ENCODE measurements at places on chromosomes 3 and 15.

DNA sequence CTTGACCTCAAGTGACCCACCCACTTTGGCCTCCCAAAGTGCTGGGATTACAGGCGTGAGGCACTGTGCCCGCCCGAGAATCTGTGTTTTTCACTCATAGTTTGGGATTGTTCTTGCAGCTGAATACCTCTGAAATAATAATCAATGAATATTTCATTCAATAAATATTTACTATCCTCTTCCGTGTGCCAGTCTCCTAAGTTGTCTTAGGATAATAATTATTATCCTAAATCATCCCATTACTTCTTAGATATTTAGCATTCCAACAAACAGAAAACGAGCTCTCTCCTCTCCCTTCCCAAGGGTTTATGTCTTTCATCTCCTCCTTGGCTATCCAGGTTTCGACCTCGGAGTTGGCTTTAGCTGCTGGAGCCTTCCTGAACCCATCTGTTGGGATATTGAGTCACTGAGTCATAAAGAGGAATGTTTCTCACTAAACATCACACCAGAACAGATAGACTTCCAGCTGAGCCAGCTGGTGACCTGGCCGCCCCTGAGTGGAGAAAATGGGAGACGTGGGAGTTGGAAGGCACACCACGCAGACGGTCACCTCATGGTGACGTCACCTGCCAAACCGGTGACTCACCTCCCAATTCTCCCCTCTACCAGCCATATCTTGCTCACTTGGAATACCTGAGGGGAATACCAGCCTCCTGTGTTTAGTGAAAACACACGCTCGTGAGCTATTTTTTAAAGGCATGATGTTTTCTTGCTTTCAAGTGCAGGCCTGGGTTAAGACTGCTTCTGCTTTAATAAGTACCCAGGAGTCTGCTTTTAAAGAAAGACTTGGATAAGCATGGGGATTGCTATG lies 43.9 kb downstream of the BHLHE40 start:
- DNase-seq: no peak

GRCh38 chr15:72009222-72009621 lies 108.7 kb downstream of the MYO9A start:
- no peak for DNase-seq

DNA sequence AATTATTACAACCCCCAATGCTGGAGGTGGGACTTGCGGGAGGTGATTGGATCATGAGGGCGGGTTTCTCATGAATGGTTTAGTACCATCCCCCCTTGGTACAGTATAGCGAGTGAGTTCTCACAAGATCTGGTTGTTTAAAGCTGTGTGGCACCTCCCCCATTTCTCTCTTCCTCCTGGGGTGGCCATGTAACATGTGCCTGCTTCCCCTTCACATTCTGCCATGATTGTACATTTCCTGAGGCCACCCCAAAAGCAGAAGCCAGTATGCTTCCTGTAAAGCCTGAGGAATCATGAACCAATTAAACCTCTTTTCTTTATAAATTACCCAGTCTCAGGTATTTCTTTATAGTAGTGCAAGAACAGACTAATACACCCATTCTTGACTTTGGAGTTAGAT lies 20.3 kb upstream of the PROK2 start:
- no peak for DNase-seq

DNA sequence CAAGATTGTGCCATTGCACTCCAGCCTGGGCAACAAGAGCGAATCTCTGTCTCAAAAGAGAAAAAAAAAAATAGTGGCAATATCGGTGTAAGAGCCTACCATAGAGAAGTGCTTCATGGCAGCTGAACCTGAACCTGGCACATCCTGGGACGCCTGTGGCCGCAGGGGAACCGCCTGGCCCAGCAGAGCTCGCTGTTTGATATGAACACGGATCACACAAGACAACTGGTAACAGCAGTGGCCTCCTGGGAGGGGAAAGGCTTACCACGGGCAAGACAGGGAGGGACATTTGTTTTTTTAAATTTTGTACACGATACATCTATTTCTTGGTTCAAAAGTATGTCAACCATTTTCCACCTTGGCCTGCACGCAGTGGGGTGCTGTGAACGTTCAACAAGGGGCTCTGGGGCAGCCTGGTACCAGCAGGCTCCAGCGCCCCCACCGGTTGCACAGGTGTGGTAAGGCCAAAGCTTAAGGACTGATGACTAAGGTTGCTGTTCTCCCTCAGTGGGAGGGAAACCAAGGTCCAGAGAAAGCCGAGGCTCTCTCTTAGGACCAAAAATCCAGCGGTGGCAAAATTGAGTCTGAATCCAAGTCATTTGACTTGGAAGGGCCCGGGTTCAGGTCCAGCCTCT lies 21.7 kb upstream of the EPHB3 start:
- no peak for DNase-seq

- DNase-seq: no peak
Observed at GRCh38 chr3:124766113-124767095, 36.2 kb downstream of the UMPS start.

DNA sequence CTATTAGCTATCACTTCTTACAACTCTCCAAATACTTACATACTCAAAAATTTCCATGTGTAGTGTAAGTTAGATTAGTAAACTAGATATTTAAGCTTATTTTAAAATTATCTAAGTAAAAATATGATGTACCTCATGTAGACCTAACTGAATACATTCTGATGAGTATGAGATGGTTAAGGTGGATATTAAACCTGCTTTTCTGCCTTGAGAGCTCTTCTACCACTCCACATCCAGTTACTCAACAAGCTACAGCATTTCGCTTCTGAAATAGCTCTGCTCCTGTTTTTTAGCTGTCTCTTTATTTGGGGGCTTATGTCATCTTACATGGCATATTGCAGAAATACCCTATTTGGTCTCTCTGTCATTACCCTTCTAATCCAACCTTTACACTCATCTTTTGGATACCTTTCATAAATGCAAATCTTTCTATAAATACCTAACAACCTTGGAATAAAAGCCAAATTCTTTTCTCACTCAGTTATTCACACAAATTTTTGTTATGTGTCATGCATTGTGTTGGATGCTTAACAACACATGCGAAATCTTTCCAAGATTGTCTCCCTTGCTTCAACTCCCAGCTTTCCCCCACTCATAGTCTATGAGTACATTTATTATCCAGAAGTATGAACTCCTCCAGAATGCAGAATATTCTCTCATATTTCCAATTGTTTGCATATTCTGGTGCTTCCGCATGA lies 92.0 kb downstream of the ALCAM start:
- DNase-seq: no peak

GRCh38 chr3:12449889-12450682 lies 34.2 kb upstream of the TSEN2 start:
- DNase-seq: no peak

- no peak for DNase-seq
Observed at GRCh38 chr3:13262493-13263211, 157.5 kb downstream of the NUP210 start.

DNA sequence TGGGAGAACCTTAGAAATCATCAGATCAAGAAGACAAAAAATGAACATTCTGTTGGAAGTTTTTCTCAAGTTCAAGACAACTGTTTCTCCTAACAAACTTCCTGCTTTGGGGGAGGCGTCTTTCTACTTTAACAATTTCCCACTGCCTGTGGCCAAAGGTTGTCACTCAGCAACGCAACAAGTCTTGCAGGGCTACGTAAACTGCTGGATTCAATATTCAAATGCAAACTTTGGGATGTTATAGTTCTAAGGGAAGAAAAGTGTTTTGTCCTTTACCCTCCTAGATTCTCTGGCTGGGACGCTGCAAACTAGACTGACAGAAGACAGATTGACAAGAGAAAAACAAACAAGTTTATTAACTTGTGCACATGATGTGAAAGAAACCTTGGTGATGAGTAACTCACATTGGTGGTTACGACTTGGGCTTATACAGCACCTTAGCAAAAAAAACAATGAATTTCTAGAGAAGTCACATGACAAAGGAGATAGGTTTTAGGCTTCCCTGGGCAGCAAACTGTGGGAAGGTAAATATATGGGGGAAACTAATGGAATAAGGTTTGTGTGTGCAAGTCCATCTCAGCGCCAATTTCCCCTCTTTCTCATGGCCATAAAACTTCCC lies 34.0 kb upstream of the ARPIN start:
- no peak for DNase-seq

GRCh38 chr3:99950921-99951320 lies 133.3 kb downstream of the CMSS1 start:
- DNase-seq: no peak

DNA sequence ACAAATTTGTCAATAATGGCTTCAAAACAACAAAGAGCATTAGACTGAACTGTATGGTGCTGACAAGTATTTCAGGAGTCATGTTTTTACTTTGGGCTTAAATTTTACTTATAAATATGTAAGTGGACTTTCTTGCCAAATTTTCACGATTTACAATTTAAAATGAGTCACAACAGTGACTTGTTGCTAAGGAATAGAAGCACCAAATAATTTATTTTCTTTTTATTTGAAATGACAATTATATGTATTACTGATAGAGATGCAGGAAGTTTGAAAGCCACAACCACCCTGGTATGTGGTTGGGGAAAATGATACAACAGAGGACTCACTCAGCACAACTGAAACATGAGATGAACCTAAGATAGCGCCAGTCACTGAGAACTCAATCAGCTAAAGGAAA lies 90.3 kb downstream of the FMN1 start:
- no peak for DNase-seq

GRCh38 chr15:76313731-76314130 lies 2.5 kb upstream of the ETFA start:
- no peak for DNase-seq

DNA sequence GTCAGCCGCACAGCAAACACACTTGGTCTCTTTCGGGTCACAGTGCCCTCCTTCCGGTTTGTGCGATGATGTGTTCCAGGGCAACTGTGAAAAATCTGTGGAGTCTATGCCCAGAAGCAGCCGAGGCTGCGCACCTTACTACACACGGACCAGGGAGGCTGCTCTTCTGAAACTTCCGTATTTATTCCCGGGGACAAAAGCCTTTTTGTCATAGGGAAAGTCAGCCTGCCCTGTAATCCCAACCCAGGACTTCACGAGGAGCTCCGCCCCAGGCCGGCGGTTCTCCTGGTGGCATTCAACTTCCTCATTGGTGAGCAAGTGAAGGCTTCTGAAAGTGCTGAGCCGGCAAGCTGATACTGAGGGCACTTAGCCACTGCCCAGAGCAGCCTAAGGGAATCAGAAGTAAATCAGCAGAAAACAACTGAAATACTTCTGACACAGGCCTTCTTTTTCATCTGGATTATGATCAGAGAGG lies 126.5 kb downstream of the FMN1 start:
- no peak for DNase-seq

DNA sequence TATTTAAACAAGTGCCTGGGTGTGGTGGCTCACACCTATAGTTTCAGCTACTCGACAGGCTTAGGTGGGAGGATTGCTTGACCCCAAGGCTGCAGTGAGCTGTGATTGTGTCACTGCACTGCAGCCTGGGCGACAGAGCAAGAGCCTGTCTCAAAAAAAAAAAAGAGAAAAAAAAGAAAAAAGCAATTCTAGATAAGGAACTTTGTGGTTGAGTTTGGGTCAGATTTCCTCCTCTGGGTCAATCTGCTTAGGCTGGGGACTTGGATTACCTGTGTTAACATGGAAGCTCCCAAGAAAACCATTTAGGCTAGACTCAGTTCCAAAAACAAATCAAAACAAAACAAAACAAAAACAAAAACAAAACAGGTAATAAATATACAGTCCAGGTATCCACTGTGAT lies 50.0 kb downstream of the ITPR1 start:
- no peak for DNase-seq

DNA sequence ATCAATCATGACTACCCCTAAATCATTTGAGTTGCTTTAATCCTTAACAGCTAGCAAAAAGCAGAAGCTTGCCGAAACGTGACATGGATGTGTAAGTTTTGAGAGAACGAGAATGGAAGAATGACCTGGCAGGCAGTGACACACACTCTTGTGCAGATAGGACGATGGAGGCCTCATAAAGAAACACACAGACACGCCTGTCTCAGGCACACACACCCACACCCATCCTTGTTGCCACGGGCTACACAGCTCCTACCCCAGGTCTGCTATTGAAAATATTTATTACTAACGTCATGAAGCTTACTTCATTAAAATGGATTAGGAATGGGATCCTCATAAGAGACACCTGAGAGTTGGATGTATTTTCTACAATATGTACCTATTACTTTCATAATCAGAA lies 8.5 kb downstream of the MYO5C start:
- no peak for DNase-seq

DNA sequence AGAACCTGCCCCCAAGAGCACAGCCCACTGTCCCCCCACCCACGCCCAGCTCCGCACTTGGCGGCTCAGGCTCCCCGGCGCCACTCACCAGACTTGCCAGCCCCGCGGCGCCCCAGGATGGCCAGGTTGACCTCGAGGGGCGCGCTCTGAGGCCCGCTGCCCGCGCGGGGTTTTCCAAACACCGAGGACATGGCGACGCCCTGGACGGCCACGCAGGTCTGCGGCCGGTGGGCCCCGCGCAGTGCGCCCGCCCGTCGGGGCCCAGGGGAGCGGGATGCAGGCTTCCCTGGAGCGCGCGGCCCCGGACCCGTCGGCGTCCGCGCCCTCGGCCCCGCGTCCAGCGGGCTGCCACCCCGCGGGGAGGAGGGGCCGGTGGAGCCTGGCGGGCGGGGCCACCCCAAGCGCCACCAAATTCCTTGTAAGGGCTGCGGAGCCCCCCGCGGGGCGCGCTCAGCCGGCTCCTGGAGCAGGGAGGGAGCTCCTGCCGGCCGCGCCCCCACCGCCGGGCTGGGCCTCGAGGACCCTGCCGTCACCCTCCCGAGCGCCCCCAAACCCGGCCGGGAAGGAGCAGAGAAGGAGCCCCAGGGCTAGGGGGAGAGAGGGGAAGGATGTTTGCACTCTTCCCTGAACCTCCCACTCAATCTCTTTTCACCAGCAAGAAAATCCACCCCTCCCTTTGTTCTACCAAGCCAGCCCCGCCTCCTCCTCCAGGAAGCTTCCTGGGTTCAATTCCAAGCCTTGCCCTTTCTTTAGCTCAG lies at the start of gene RASL12:
Gene RASL12 (minus strand): TSS at position 347 of the 758 bp plus-strand sequence. CDS start 156 bp downstream, at position 191.
- no peak for DNase-seq

- DNase-seq: no peak
Observed at GRCh38 chr3:149215515-149215914, 6.1 kb downstream of the CP start.

DNA sequence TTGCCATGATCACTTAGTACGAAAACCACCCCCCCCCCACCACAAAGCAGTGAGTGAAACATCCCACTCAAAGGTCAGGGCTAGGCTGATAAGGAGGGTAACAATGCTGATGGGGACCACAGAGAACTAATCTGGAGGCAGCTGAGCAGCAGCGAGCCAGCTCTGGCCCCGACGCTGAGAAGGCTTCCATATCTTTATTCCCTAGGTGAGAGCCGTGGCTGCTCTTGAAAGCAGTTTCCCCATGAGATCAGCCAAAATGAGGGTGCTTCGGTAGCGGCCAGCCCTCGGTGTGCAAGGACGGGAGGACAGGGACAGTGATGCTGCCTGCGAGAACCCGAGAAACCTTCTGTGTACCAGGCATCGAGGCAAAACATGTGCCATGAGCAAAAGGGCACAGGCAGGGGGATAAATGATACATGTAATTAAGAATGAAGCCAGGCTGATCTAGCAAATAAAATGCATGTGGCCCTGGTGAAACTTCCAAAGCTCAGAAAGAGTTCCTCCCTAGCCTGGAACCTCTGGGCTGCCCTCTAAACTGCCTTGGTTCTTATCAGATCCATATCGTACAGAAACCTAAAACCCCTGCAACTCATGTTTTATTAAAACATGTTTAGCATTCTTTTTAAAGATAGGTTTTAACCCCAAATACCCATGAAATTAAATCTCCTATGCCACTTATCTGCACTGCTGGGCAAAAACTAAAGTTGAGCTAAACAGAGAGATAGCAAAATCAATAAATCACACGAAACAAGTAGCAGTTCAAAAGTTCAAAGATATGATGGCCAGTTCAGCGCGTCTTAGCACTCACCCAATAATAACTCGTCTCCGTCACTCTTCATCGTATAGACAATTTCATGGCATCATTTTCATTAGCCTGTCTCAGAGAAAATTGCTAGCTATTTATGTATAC lies 337.3 kb downstream of the FOXP1 start:
- DNase-seq: no peak

Data from NCI-H1436 treated with DMSO at 0.1 percent for 48 hours (cell line).